ENCODE measurements at places on chromosomes 2 and 18. TPM values are rescaled to one million over a fixed set of nuclear protein-coding genes. Genes with fewer than 3 reads are reported as not detected.

Gene G6PC2
- not detected for total RNA-seq

Gene LPIN2
- 13.8 TPM for total RNA-seq

Gene SLC35F5
- total RNA-seq = 22.2 TPM

Gene ACMSD
- not detected for total RNA-seq

Gene RASGRP3
- not detected for total RNA-seq

Gene COL4A3
- 0.34 TPM for total RNA-seq

Gene CRACDL
- 0.07 TPM for total RNA-seq

Gene NOSTRIN
- total RNA-seq = not detected

Gene TUBA3E
- total RNA-seq = not detected

Gene RIF1
- total RNA-seq = 94.0 TPM

Gene CCDC178
- not detected for total RNA-seq

Gene ABHD1
- total RNA-seq = 0.50 TPM

Gene APCDD1
- 3.0 TPM for total RNA-seq

Gene ERBB4
- 0.34 TPM for total RNA-seq

Gene ADAM23
- 21.3 TPM for total RNA-seq

Gene EDAR
- total RNA-seq = not detected

Gene TMEM182
- total RNA-seq = 3.1 TPM

All from H1 (cell line).